Activated naive CD8-positive, alpha-beta T cell treated with anti-CD3 and anti-CD28 coated beads for 36 hours (primary cell): ENCODE measurements at places on chromosomes 13 and 19.

- DNase-seq: no peak
These were observed 830.6 kb upstream of the SLITRK5 start for GRCh38 chr13:86840250-86841191.

DNA sequence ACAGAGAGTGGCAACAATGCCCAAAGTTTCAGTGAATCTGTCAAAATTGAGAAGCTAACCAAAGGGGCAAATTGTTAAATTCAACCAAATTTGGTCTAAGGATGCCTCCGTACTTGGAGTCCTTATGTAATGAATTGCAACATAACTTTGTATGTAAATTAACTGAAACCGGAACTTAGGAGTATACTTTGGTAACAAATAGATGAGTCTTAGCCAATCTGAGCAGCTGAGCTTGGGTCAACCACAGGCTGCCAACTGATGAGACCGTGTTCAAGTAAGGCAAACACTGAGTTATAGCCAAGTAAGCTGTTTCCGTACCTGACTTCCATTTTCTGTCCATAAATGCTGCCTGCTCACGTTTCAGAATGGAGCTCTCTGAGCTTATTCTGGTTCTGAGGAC is 5.3 kb downstream of the VWA8 start:
- DNase-seq: no peak

DNA sequence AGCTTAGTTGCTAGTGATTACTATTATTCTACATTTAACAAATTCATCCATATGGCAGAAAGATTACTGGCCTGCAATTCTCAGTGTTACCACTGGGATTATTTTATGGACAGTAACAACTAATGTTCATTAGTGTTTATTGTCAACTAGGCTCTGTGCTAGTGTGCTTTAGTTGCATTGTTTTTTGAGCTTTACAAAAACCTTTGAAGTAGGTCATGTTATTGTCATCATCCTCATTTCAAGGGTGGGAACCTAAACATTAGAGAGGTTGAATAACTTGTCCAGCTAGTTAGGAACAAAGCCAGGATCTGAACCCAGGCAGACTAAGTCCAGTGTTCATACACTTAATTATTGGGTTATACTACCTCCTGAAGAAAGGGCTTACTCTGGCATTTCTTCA is 27.8 kb upstream of the TDRD3 start:
- no peak for DNase-seq

DNA sequence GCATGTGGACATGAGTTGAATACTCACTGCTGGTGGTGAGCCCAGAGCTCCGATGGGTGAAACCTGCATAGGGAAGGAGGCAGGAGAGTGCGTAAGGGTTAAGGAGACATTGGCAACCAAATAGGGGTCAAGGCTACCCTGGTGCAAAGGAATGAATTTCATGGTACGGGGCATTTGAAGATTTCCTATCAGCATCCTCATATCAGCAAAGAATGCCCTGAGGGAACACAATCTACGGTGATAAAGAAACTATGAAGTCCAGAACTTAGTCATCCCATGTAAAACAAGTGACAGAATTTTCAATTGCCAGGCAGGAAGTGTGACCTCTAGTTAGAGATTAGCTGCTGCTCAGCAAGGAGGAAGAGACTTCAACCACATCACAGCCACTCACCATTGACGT is 64.9 kb downstream of the MBD3L1 start:
- no peak for DNase-seq

DNA sequence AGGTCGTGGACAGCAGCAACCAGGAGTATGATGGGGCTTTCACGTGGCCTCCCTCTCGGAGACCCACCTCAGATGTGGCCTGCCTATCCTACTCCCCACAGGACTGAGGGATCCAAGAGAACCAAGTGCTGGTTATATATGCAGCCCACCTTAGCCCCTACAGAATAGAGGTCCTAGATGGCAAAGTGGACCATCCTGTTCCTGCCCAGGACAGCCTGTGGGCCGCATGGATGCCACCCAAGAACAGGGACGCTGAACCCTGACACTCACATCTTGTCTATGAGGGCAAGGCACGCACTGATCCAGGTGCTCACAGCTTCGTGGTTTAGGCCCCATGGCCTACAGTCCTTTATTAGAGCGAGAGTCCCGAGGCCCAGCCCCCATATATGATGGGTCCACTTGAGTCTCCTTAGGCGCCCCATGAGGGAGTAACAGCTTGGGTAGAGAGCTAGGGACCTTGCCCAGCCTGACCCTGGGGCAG is 1.5 kb upstream of the SLC27A5 start:
- no peak for DNase-seq

DNA sequence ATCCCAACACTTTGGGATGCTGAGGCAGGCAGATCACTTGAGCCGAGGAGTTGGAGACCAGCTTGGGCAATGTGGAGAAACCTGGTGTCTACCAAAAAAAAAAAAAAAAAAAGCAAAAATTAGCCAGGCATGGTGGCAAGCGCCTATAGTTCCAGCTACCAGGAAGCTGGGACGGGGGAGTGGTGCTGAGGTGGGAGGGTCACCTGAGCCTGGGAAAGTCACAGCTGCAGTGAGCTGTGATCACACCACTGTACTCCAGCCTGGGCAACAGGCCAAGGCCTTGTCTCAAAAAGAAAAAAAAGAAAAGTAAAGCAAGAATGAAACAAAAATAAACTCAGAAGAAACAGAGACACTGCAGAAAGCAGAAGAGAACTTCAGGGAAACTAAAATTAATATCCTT is 31.6 kb downstream of the MTRF1 start:
- DNase-seq: no peak

- no peak for DNase-seq
These were observed 5.0 kb upstream of the JUNB start for GRCh38 chr19:12786141-12786870.

- DNase-seq: no peak
These were observed 263.7 kb downstream of the TEX29 start for GRCh38 chr13:111584101-111584672.

DNA sequence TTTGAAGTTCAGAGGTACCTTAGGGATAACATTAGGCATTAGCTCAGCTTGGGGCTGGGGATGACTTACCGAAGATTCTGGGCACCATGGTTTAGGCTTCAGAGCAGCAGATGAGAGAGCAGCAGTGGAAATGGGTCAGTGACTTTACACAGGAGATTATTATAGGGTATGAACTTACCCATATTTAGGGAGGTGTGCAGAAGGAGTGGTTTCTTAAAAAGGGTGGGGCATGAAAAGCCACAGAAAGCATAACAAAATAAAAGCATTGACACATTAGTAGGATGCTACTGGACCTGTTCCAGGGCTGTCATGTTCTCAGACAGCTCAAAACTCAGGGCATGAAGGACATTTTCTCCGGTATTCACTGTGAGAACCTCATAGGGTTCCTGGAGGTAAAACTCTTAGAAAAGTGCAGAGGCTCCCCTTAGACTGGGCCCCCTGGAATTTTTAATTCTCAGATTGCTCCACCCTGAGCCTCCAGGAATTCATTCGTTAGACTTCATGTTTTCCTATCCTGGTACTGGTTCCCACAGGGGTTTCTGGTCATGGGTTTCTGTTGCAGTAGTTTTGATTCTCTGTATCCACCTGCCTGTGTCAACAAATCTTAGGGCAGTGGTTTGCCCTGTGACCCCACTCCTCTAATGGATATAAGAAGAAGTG is 20.7 kb downstream of the IGFL1 start:
- no peak for DNase-seq

DNA sequence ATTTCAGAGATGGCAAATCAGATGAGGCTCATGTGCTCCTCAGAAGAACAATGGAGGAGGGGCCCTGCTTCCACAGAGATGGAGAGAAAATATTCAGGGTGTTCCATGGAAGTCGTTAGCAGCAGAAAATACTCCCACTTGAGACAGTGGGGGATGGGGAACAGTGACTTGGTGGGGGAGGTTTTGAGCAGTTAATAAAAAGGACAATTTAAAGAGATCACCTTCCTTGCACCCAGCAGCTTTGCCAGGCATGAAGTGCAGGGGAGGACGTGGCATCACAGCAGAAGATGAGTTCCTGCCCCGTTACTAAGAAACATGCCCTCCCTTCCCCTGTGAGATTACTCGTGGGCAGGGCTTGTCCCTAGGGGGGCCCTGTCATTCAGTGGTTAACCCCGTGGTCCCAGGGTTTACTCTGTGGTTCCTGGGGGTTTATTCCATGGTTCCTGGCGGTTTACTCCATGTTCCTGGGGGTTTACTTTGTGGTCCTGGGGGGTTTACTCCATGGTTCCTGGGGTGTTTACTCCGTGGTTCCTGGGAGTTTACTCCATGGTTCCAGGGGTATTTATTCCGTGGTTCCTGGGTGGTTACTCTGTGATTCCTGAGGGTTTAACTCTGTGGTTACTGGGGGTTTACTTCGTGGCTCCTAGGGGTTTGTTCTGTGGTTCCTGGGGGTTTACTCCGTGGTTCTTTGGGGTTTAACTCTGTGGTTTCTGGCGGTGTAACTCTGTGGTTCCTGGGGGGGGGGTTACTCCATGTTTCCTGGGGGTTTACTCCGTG is 49.2 kb downstream of the TMEM255B start:
- DNase-seq: no peak

DNA sequence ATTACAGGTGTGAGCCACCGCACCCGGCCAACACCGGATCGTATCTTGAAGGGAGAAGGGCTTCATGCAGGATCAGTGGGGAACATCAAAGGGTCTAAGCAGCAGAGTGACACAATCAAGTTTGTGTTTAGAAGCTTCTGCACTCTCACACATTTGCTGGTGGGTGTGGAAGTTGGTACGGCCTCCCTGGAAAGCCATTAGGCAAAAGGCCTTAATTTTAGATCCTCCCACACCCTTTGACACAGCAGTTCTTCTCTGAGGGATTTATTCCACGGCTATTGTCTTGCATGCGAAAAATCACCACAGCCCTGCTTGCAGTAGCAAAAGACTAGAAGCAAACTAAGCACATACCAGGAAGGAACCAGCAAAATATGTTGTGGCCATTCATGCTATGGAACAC is 18.3 kb upstream of the SLC1A5 start:
- no peak for DNase-seq

DNA sequence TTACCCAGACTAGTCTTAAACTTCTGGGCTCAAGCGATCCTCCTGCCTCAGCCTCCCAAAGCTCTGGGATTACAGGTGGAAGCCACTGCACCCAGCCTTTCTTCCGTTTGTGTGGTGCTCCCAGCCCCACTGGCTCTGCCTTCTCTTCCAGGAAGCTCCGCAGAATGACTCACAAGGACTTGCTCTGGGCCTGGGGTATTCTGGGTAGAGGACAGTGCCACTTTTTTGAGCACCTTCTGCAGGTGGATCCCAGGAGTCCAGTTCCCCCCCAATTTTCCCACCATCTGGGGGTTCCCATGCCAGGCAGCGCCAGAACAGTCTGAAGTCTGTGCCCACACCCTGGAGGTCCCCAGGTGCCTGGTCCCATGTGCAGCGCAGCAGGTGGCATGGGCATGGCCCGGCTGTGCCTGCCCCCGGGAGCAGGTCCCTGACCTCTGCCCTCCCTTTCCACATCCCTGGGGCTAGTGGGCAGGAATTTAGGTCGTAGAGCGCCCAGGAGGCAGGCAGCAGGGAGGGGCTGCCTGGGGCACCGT is 1.6 kb downstream of the REEP6 start:
- DNase-seq: no peak

DNA sequence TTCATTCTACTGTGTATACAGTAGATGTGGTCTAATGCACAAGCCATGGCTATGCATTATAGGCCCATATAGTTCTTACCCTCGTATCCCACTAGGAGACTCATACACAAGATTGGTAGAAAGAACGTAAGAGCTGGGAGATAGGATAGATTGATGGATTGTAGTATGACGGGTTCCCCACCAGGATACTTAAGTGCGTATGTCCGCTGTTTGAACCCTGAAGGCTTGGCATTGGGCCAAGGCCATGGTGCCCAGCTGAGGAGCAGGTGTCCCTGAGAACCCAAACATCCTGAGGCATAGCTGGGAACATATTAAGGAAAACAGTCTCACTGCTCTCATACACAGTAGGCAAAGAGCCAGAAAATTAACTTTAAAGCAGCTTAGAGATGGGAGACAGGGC is 617.5 kb upstream of the KLF12 start:
- DNase-seq: no peak

DNA sequence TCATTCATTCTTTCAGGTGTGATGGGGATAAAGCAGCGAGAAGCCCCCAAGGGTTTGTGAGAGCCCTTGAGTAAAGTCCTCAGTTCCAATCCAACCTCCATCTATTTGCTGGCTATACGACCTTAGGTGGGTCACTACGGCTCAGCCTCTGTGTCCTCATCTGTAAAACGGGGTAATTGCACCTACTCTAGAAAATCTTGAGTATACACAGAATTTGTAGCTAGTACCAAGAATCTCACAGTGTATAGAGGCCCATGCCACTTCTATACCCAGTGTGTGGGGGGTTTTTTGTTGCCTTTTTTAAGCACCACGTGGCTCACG is 406 bp upstream of the DNMT1 start:
- DNase-seq: no peak

GRCh38 chr13:33541456-33541855 is 255.9 kb upstream of the STARD13 start:
- DNase-seq: no peak

- no peak for DNase-seq
These were observed 13.3 kb upstream of the RETN start for GRCh38 chr19:7655581-7655980.

GRCh38 chr13:20161951-20162300 is 1.1 kb upstream of the GJA3 start:
- DNase-seq: no peak

DNA sequence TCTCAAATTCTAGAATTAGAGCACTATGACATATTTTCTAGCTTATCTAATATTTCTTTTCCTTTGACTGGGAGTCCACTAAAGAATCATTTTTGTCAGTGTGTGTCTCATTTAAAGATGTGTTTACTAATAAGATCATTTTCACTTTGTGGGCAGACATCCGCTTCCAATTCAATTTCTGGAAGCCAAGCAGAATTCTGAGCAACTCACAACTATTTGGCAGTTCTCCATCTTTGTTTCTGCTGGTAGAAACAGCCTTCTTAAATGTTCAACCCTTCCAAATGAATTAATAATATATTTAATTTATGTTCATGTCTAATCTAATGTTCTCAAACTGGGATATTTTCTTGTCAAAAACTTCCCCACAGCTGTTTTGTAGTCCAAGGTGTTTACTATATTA is 411.8 kb downstream of the KCTD12 start:
- no peak for DNase-seq

- no peak for DNase-seq
These were observed 34.6 kb downstream of the CEBPA start for GRCh38 chr19:33267706-33268105.

DNA sequence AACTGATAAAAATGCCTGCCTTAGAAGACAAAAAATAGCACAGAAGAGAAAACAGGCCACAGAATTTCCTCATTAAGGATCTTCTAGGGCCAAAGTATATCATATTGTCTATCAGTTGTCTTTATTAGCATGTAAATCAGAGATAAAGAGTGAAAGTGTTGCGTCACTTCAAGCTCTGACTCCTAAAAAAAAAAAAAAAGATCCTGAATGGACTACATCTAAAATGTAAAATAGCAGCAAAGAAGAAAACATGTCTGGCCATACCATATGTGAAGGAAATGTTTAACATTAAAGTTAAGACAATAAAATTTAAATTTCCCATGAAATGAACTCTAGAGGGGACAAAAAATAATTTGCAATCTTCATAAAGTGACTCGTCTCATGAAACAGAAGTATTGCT is 237.4 kb downstream of the PCDH9 start:
- DNase-seq: no peak
